ENCODE measurements at places on chromosomes 1 and 21.
A peak's percentile ranks its signal among the peaks of the same experiment; 100 is the strongest.

- peak; percentile 51 for DNase-seq
Measured at GRCh38 chr1:70587872-70588366, 176.9 kb downstream of the CTH start.

GRCh38 chr1:236348071-236348470 lies 46.0 kb upstream of the EDARADD start:
- no peak for DNase-seq

- DNase-seq, result peak; percentile 15
Measured at GRCh38 chr1:176847052-176847451, 317.5 kb downstream of the ASTN1 start.

DNA sequence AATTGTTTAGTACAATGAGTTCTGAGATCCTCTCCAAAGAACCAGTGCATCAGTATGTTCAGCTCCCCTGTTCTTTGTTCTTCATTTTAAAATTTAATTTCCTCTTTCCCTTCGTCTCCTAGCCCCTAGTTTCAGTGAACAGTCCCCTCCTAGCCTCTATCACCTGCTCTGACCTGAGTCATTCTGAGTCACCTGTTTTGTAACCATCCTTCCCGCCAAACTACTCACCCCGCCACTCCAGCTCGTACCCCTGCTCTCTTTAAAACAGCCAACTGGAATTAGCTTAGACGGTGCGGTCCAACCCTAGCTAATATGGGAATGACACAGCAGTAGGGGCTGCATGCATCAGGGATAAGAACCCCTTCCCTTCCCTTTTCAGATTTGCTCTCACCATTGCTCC lies 16.8 kb upstream of the ERVH48-1 start:
- DNase-seq, result no peak

GRCh38 chr1:64624218-64624713 lies 120.6 kb upstream of the RAVER2 start:
- peak; percentile 16 for DNase-seq

GRCh38 chr1:37480581-37481288 lies 6.4 kb downstream of the ZC3H12A start:
- no peak for DNase-seq

DNA sequence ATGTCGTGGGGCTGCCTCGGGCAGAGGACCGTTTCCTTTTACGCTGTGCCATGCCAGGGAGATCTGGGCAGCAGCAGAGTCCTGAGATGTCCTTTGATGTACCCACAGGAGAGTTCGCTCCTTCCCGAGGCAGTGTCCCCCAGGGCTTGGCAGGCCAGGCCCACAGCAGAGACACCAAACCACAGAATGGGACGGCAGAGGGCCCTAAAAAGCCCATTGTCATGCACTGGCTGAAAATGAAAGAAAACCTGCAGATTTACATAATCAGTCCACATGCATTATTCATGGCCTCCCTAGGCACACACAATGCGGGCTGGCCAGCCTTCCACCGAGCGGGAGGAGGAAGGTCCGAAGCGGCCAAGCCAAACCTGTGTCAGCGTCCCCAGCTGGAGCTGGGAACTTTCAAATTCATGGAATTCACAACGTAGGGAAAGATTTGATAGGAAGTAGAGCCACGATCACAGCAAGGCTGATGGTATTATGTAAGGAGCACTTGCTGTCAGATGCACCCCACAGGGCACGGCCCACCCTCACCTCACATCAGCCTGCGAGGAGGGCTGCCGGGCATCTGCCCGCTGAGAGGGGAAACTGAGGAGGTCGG lies 25.3 kb upstream of the EFHD2 start:
- peak; percentile 75 for DNase-seq

GRCh38 chr1:48480504-48480903 lies 8.5 kb upstream of the SPATA6 start:
- no peak for DNase-seq

GRCh38 chr1:214958486-214958885 lies 124.1 kb upstream of the KCNK2 start:
- no peak for DNase-seq

DNA sequence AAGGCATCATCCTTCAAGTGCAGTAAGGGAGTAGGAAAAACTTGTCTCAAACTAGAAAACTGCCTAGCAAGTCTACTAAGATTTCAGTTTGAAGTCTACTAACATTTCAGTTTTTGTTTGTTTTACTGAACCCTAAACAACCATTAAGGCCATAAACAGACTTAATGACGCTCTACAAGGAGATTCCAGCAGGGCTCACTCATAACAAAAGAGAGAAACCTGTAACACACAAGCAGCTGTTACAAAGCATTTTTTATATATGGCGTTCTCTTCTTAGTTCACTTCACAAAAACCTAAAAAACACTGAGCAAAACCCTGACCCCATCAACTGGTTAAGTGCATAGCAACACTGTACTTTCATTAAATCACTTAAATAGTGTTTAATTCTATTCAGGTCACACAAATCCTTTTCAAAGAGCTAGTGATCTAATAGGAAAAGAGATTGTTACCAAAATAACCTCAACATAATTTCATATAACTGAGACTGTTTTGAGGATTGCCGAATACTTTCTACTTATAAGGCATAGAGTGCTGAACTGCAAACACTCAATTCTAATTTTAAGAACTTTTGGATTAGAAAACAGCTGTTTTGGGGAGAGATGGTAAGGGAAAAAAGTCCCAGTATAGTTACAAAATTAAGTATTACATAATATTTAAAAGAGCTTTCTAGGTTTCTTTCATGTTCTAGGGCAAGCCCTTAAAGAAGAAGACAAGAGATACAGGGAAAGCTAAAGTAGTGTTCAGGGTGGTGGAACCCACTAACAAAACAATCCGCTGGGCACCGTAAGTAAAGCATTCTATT lies 1.4 kb downstream of the B3GALNT2 start:
- no peak for DNase-seq

- peak; percentile 27 for DNase-seq
Measured at GRCh38 chr1:24644100-24644384, 940 bp downstream of the SRRM1 start.

- DNase-seq, result no peak
Measured at GRCh38 chr1:196590959-196591358, 17.3 kb downstream of the KCNT2 start.

DNA sequence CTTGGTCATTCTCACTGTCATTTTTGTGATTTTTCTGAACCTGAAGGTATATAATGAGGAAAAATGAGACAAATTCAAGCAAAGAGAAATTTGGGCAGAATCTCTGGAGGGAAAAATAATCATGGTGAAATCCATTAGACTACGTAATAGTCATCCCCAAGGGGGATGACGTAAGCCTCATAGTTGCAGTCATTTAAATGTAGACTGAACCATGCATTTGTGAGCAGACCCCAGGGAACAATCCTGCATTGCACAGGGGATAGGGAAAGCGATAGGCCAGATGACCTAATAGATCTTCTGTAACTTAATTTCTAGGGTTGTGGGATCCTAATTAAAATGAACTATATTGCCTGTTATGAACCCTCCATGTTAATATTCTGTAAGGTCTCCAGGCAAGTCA lies 167.4 kb upstream of the C1orf21 start:
- no peak for DNase-seq

DNA sequence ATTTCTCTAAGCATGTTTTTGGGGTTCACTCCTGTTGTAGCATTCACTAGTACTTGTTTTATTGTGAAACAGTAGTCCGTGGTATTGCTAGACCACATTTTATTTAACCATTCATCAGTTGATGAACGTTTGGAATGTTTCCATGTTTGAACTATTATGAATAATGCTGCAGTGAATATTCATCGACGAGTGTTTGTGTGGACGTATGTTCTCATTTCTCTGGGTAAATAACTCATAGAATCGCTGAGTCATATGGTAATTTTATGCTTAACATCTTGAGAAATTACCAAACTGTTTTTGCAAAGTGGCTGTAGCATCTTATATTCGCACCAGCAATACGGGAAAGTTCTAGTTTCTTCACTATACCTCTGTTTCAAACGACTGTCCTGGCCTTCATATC lies 28.0 kb upstream of the KAZN start:
- no peak for DNase-seq

- DNase-seq, result no peak
Measured at GRCh38 chr1:233386336-233386735, 58.8 kb downstream of the MAP3K21 start.

GRCh38 chr1:68383092-68383491 lies 66.7 kb downstream of the RPE65 start:
- no peak for DNase-seq

- DNase-seq, result peak; percentile 91
Measured at GRCh38 chr21:43975469-43976098, 36.5 kb upstream of the TRAPPC10 start.

DNA sequence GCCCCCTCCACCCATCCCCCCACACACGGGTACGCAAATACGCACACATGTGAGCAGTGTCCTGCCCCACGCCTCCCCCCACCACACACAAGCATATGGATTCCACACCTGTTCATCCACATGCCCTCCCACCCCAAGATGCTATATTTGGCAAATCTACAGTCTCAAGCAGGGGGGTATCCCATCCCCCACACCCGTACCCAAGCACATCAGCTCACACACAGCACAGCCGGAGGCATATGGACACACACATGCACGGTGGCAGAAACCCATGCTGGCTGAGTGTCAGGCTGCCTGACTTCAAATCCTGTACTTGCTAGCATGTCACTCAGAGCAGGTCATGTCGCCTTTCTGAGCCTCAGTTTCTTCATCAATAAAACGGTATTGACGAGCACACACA lies 10.6 kb downstream of the COL16A1 start:
- DNase-seq, result no peak

DNA sequence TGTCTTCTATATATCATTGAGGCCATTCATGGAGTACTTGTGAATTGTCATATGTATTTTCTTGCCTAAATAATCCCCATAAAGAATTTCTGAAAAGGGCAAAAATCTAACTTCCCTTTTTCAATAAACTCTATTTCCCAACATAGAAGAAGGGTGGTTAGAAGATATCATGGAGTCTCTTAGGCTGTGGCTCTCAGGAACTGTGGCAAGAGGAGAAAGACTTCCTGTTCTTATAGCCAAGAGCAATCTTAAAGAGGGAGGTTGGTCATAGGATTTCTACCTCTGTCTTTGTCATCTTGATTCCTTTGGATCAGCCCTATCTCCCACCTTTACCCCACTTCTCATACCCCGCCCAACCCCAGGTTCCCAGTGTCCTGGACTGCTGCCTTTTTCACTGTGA lies 175.8 kb downstream of the TYW3 start:
- DNase-seq, result no peak

Measured in SK-N-SH (cell line).